ENCODE measurements at places on chromosomes 6 and 20.

DNA sequence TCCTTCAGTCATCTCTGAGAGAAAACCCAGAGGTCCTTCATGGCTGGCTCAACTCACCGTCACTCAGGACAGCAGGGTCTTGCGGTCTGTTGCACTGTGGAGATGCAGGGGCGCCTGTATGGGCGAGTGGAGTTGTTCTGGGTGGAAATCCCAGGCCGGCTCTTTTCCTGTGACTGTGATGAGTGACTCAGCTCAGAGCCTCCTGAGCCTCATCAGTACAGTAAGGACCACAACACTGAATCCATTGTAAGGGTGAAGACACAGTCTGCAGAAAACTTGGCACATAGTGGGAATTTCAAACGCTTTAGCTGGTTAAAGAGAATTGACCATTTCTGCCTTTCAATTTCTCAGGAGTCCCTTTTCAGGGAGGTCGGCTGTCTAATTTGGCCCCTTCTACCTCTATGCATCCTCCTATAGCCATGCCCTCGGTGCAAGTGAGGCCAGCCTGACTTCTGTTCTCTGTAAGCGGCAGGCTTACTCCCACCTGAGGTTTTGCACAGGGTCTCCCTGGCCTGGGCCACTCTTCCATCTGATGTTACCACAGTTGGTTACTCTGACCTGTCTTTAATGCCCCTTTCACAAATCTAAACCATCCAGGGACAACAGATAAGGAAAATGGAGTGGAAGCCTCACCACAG, 35.5 kb upstream of the TBXT start:
- no peak for DNase-seq

- peak; percentile 57 for DNase-seq
Observed at GRCh38 chr6:158284007-158284875, 28.0 kb upstream of the TULP4 start.

DNA sequence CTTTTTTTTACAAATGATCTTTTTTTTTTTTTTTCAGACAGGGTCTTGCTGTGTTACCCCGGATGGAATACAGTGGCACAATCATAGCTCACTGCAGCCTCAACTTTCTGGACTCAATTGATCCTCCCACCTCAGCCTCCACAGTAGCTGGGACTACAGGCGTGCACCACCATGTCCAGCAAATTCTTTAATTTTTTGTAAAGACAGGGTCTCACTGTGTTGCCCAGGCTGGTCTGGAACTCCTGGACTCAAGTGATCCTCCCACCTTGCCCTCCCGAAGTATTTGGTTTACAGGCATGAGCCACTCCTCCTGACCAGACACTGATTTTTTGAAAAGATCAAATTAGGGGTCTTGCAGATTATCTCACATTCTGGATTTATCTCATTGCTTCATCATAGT, 11.0 kb upstream of the MYBL2 start:
- no peak for DNase-seq

GRCh38 chr6:158803733-158804143, 15.4 kb downstream of the EZR start:
- DNase-seq: no peak

All from right forelimb (tissue), 1 donor.